ENCODE measurements at places on chromosomes 6 and 20.

DNA sequence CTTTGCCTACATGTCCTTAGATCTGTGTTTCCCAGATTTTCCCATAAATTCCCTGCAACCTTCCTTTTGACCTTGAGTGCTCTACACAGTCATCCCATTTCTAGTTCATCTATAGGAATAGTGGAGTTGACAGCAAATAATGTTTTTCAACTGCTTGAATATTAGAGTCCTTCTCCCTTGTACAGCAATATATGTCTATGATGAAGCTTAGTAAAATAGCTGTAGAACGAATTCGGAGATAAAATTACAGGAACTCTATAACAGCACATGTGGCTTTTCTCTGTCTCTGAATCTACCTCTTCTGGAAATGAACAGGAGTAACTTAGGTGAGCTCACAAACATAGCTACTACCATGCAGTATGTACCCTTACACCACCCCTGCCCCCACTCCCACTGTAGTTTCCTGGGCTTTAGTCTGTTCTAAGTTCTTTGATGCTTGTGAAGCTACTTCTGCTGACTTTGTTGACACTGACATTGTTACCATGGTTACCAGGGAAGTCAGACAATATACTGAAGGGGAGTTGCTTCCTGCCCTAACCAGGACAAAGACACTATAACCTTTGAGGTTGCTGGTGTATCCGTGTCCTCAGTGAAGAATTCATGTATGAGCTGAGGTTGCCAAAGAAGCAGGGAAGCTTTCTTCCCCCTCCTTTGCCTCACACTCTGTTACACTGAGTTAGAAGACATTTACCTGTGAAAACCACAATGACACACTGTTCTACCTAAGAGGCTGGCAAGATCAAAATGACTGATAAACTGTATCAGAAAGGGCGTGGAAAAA is 35.8 kb upstream of the SHLD1 start:
- DNase-seq = no peak

DNA sequence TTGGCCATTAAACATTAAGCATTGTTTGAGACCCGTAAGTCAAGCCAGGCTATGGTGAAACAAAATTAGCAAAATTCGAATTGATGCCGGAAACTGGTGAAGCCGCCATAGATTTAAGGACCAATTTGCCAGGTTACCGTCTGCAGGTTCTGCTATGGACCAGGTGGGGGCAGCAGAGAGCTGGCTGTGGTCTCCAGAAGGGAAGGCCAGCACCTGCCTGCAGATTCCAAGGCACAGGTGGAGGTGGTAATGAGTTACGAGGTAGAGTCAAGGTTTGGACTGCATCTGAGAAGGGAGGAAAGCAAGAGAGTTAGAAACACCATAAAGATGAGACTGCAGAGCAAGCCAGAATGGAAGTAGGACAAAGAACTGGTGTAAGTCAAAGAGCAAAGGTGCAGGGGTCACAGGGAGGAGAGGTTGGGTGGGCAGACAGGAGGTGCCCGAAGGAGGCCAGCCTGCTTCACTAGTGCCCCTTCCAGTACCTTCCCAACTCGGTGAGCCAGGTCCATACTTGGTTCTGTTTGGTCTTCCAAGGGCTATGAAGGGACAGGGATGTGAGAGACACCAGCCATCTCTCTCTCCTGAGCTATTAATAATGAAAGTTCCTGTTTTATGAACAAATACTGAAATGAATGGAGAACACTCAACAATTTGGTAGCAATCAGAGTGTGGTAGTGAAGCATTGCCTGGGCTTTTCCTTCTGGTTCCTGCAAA is 131.6 kb upstream of the ESR1 start:
- DNase-seq = no peak

GRCh38 chr6:25788305-25788922 is 33.9 kb downstream of the SLC17A4 start:
- DNase-seq = no peak

DNA sequence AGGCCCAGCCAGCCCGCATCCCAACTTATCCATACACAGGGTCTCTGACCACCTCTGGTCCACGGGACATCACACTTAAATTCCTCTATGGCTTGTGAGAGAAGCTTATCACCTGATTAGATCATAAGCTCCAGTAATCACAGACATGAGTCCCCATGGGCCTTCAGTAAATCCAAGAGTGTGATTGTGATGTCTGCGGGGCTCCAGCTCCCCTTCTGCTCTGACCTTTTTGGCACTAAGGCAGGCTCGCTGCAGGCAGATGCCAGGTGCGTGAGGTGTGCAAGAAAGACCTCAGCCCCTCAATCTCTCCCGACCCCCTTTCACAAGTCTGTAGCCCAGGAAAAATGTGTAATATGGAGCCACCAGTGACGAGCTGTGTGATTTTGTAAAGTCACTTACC is 127.6 kb upstream of the DUSP22 start:
- no peak for DNase-seq

GRCh38 chr20:63405102-63405730 is 44.1 kb upstream of the CHRNA4 start:
- no peak for DNase-seq

DNA sequence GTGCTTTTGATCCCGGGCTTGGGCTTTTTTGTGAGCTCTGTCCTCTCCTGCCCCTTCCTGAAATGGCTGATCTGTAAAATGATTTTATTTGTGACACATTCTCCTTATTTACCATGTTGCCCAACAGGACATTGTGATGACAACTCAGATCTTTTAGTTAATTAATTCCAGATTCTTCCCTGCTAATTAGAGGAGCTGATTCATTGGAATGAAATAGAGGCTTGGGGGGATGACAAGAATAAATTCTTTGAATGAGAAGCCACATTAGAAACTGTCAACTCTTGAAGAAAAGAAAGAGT is 26.1 kb upstream of the GABRR1 start:
- no peak for DNase-seq

- DNase-seq = no peak
Observed at GRCh38 chr20:59811681-59812171, 121.7 kb downstream of the SYCP2 start.

DNA sequence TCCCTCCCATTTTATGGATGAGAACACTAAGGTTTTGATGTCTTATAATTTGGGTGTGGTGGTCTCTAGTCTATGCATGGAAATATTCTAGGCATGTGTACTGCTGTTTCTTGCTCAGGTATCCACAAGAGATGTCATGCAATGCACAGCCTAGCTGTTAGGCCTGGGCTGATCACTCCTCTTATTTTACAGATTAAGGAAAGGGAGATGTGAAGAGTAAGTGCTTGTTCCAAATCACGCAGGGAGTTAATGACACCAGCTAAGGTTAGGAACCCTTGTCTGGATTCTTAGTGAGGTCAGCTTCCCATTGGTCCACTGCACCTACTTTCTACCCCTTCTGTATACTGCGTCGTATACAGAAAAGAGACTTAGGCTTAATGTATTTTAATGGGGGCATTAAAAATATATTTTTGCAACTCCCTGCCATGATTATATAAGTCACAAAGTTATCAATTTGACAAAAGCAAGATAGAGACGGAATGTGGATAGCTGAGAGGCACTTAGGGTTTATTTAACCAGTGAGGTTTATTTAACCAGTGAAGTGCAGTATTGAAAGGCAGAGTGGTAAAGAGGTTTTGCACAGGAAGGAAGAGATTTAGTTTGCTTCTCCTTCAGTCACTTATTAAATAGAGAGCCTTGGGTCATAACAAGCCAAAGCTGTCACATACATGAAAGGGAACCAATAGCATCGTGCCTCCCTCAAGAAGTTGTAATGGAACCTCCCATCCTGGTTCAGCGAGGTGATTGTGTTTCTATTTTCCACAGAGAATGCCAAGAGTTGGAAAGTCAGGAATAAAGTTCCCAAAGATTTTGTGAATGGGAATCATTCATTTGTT is 95.0 kb upstream of the FAM184A start:
- DNase-seq = no peak

GRCh38 chr6:12348530-12349511 is 58.7 kb downstream of the EDN1 start:
- no peak for DNase-seq

- DNase-seq = no peak
Observed at GRCh38 chr6:115004204-115004603, 661.4 kb upstream of the HS3ST5 start.

DNA sequence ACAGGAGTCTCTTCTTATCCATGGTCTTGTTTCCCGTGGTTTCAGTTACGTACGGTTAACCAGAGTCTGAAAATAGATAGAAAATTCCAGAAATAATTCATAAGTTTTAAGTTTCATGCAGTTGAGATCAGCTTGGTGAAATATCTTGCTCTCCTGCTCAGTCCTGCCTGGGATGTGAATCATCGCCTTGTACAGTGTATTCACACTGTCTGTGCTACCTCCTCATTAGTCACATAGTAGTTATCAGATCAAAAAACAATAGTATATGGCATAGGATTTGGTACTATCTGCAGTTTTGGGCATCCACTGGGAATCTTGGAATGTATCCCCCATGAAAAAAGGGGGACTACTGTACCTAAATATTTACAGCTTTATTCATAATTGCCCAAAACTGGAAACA is 22.7 kb upstream of the MOCS1 start:
- no peak for DNase-seq

DNA sequence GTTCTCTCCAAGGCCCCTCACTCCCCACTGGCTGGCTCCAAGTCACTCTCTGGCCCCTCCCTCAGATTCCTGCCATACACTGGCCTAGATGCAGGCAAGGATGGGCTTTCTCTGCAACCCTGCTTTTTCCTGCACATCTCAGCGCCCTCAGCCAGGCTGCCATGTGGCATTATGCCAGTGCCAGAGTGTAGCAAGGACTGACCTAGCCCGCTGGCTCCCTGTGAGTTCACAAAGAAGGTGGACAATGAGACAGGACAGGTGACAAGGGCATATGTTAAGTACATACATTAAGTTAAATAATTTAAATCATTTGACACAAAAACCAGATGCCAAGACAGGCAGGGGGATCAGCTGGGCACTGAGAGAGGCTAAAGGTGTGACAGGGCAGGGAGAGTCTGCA is 394.6 kb downstream of the ZFAND3 start:
- no peak for DNase-seq

DNA sequence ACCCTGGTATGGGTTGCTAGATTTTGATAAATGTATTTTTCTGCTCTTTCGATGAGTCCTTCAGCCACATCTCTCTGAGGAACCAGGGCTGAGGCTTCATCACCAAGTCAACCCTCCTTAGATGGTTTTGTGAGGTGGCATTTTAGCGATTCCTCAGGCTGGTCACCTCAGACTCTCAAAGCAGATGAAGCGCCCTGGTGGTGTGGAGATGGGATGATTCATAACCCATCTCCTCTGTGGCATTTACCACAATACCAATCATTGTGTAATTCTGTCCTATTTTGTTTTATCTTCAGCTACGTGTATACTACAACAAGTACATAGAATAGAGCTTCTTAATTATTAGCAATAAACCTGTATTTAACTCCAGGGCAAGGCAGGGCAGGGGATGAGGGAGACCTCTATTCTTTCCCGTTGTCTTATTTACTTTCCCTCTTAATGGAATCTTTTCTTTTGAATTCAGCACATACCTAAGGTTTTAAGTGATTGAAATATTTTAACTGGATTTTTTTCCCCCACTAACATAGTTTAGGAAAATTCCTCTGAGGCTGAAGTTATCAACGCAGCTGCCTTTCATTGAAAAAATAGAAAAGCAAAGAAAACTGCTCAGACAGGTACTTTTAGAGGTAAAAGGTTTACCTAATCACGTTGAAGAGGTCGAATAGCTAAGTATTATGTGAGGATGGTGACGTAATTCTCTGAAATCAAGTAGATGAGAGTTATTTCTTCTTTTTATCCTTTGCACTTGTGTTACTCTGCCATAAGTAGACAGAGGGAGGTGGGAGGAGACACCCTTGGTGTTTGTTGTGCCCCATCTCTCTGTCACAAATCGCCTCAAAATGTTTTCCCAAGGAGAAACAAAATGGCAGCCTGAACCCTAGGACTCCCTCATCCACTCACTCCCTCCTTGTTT is 57.4 kb upstream of the EDN3 start:
- no peak for DNase-seq

- DNase-seq = no peak
Observed at GRCh38 chr20:53917145-53918019, 153.0 kb downstream of the BCAS1 start.

- DNase-seq = no peak
Observed at GRCh38 chr6:167268683-167269280, 22.3 kb upstream of the UNC93A start.

GRCh38 chr6:132400883-132401617 is at the start of gene MOXD1:
Gene MOXD1 (minus strand): TSS chr6:132401475. CDS start chr6:132401426, 49 bp downstream.
- peak; percentile 62 for DNase-seq

DNA sequence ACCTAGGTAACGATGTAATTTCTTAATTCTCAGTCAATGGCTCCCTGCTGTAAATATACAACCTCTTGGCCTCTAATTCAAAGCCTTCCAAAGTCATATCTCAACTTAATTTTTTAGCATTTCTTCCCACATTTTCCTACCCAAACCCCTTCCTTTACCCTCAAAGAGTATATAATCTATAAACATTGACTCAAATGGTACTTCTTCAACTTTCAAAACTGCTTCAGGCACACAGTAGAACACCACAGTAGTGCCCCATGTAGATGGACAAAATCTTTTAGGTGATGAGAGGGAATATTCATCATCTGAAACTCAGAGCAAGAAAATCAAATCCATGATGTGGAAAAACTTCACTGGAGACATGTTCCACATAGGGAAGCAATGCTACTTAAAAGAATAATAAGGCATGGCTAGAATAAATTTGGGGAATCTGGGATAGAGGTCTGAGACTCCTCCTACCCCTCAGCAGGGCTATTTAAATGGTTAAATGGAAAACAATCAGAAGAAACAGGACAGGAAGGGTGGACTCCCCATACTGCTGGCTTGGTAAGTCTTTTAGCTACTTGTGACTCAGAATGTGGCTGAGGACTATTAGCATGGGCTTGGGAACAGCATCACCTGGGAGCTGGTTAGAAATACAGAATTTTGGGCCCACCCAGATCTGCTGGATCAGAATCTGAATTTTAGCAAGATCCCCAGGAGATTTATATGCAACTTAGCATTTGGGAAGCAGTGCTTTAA is 6.4 kb downstream of the SLC22A2 start:
- DNase-seq = no peak

GRCh38 chr20:34112600-34113101 is 608 bp upstream of the EIF2S2 start:
- DNase-seq = peak; percentile 29

DNA sequence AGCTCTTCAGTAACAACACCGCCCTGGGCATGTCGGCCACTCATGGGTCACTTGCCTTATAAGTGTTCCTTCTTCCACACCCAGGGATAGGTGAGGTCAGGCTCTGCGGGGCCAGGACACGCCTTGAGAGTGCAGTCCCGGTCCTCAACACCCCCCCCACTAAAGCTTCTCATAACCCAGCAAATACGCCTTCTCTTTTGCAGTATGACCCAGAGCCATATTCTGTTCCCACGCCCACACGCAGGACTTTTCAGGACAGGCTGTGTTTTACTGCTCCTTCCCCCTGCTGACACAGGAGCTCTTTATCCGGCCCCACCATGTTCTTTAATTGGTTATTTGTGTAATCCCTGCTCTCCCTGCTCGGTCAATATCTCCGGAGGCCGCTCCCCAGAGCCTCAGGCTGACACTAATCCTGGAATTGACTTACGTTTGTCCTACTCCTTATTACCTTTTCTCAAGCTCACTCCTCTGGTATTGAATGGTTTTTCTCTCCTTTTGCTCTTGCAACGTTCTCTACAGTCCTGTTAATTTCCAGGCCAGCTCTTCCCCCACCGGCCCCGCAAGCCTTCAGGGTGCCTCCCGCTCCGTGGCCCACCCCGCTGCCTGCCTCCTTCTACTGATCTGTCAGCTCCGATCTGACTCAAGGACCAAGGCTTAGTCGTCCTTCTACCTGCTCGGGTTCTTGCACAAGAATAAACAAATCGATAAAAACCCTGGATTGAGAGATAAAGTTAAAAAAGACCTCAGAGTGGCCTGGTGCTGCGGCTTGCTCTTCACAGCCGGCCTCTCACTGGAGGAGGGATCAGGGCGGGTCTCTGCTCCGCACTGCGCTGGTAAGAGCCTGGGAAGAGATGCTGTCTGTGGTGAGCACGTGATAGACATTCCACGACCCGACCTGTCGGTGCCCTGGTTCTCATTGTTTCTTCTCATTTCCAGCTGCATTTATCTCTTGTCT is 357.5 kb downstream of the ZFAND3 start:
- no peak for DNase-seq
